ENCODE measurements at places on chromosomes 12 and 14. TPM values are rescaled to one million over a fixed set of nuclear protein-coding genes. Genes with fewer than 3 reads are reported as not detected.

The FGF6 gene
- total RNA-seq, result not detected

DNA sequence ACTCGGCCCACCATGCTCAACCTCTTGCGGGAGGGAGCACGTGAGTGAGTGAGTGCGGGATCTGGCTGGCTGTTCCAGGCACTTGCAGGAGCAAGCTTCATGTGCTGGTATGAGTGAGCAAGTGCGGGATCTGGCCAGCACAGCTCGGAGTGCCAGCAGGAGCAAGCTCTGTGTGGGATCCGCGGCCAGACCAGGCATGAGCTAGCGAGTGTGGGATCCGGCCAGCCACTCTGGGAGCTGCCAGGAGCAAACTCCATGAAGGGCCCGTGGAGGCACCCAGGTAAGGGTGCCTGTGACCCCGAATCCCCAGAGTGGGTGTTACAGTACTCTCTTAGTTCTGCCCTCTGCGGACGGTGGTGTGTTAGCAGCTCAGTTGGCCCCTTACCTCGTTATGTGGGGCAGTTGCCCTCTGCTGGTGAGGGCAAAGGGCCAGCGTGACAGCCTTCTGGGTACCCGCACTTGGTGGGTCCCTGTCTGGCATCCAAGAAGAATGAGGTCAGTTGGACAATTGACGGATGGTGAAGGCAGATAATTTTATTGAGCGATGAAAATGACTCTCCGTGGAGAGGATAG lies 38.3 kb downstream of the RAD51B start:
- DNase-seq, result no peak
- no peaks in the 10 kb centered on the region for H3K4me1 ChIP-seq
- no peaks in the 10 kb centered on the region for H3K27me3 ChIP-seq
- no peak overlapping the region for H3K27ac ChIP-seq

DNA sequence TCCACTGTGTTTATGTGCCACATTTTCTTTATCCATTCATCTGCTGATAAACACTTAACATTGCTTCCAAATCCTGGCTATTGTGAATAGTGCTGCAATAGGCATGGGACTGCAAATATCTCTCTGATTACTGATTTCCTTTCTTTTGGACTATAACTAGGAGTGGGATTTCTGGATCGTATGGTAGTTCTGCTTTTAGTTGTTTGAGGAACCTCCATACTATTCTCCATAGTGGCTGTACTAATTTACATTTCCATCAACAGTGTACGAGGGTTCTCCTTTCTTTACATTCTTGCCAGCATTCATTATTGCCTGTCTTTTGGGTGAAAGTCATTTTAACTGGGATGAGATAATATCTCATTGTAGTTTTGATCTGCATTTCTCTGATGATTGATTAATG lies 47.6 kb downstream of the TAOK3 start:
- H3K27me3 ChIP-seq, result no peaks in the 10 kb centered on the region
- no peaks in the 10 kb centered on the region for H3K36me3 ChIP-seq
- H3K4me3 ChIP-seq, result no peak overlapping the region

DNA sequence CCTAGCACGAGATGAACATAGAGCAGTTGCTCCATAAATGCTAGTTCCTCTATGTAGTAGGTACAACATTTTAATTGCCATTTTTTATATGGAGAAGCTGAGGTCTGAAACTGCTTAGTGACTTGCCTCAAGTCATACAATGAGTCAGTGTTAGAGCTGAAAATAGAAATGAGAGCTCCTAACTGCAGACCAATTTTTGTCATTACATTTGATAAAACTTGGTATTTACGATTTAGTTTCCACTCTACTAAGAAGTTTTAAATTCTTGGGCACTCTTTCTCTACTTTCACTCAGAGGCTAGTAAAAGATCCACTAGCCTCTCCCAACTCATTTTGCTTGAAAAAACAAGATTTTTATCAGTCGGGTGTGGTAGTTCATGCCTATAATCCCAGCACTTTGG lies 8.1 kb upstream of the TMED10 start:
- DNase-seq, result no peak
- peaks cover 48% of the 10 kb centered on the region for H3K4me1 ChIP-seq
- H3K27me3 ChIP-seq, result no peaks in the 10 kb centered on the region
- no peak overlapping the region for H3K4me3 ChIP-seq
- H3K27ac ChIP-seq, result peak overlapping the region; percentile 28

GRCh38 chr14:96805956-96806355 lies 8.8 kb downstream of the VRK1 start:
- H3K27ac ChIP-seq, result no peak overlapping the region
- no peak overlapping the region for H3K4me3 ChIP-seq
- H3K27me3 ChIP-seq, result no peaks in the 10 kb centered on the region
- DNase-seq, result no peak
- H3K4me1 ChIP-seq, result no peaks in the 10 kb centered on the region
- no peaks in the 10 kb centered on the region for H3K36me3 ChIP-seq

DNA sequence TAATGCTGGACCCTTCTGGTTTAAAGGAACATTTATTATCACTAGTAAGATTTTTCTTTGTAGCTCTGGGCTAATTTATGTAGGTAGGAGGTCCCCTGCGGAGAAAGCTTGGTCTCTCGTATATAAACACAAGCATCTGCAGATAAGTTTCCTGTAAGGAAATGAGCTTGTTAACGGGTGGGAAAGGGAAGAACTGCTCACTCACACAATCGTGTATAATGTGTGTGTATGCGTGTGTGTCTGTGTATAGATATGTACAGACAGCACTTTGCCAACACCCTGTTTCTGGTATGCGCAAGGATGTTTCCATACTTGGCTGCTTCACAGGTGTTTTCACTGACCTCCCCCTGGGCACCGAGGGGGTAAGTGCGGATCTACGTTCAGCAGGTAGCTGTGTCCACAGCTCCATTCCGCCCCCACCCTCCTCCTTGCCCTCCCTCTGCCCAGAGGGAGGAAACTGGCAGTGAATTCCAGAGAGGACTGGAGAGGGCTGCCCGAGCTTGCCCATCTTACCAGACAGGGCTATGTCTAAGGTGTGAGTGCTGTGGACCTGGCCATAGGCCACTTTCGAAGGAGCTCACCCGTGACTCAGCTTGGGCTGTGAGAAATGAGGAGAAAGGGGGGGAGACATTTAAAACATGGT lies 65.2 kb downstream of the NINJ2 start:
- H3K27me3 ChIP-seq, result no peaks in the 10 kb centered on the region
- H3K4me1 ChIP-seq, result peaks cover 10% of the 10 kb centered on the region
- no peak overlapping the region for H3K27ac ChIP-seq
- no peaks in the 10 kb centered on the region for H3K36me3 ChIP-seq
- no peak for DNase-seq

The CD27 gene
- 2.3 TPM for total RNA-seq

- DNase-seq, result no peak
- H3K36me3 ChIP-seq, result no peaks in the 10 kb centered on the region
- no peaks in the 10 kb centered on the region for H3K4me1 ChIP-seq
- H3K27ac ChIP-seq, result no peak overlapping the region
- H3K27me3 ChIP-seq, result no peaks in the 10 kb centered on the region
- no peak overlapping the region for H3K4me3 ChIP-seq
These were observed 874.9 kb upstream of the FLRT2 start for GRCh38 chr14:84655014-84655413.

GRCh38 chr12:15181017-15181683 lies 40.1 kb downstream of the RERG start:
- H3K4me1 ChIP-seq, result peaks cover 5% of the 10 kb centered on the region
- H3K36me3 ChIP-seq, result no peaks in the 10 kb centered on the region
- peak overlapping the region; percentile 50 for H3K27ac ChIP-seq
- H3K4me3 ChIP-seq, result no peak overlapping the region
- H3K27me3 ChIP-seq, result no peaks in the 10 kb centered on the region

DNA sequence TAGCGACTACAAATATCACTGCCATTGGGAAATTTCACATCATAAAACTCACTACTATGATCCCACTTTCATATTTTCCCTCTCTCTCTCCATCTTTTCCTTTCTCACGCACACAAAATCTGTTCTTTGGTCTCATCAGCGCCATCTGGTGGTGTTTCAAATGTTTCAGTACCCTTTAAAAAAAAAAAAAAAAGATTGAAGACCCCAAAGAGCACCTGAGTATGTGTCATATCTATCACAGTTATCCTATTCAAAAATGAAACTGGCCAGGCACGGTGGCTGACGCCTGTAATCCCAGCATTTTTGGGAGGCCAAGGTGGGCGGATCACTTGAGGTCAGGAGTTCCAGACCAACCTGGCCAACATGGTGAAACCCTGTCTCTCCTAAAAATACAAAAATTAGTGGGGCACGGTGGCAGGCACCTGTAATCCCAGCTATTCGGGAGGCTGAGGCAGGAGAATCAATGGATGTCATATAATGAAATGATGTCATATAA lies 72.4 kb downstream of the TTC9 start:
- DNase-seq, result no peak
- H3K36me3 ChIP-seq, result no peaks in the 10 kb centered on the region
- no peak overlapping the region for H3K27ac ChIP-seq
- peaks cover 13% of the 10 kb centered on the region for H3K4me1 ChIP-seq

DNA sequence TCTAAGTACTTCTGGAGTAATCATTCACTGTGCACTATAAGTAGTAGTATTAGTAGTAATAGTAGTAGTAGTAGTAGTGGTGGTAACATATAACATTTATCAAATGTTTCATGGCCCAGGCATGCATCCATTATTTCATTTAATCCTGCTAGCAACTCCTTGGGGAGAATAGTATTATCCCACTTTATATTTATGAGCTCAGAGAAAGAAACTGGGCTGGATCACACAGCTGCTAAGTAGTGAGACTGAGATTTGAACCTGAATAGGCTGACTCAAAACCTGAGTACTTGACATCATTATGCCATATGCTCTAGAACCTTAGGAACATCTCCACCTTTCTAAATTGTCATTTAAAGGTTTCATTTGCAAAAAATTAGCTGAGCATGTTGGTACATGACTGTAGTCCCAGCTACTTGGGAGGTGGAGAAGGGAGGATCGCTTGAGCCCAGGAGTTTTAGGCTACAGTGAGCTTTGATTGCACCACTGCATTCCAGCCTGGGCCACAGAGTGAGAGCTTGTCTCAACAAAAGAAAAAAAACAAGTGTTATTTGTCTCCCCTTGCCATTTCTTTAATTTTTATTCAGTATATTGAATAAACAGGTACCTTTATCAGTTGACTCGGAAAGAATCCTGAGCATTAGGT lies 11.4 kb upstream of the NID2 start:
- no peaks in the 10 kb centered on the region for H3K36me3 ChIP-seq
- no peaks in the 10 kb centered on the region for H3K4me1 ChIP-seq
- H3K27ac ChIP-seq, result no peak overlapping the region
- DNase-seq, result no peak

DNA sequence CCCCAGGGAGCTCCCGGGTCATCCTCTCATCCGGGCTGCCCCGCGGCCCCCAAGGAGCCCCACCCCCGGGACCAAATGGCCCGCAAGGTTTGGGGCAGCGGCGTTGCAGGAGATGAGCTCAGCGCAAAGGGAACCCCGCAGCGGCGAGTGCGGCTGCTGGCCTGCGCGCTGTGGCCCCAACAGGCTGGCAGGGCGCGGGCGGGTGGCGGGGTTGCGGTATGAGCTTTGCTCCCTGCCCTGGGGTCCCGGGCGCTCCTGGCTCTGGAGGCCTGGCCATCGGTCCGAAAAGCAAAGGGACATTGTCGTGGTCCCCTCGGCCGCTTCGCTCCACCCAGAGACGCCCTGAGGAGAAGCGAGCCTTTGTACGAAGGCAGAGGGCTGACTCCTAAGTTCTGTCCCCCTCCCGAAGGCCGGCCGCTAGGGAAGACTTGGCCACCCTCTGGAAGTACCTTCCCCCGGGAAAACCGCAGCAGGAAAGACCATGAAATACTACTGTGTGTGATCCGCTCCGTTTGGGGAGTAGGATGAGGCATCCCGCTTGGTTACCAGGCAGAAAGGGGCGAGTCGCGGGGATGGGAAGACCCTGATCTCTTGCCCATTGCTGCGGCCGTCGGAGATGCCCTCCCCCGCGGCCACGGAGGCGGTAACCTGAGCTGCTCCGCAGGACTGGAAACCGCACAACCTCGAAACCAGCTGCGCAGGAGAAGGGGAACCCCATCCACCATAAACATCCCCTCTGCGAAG lies 620 bp upstream of the NID2 start:
- H3K27ac ChIP-seq, result peak overlapping the region; percentile 72
- peaks cover 33% of the 10 kb centered on the region for H3K27me3 ChIP-seq
- H3K4me3 ChIP-seq, result peak overlapping the region; percentile 70
- peaks cover 28% of the 10 kb centered on the region for H3K4me1 ChIP-seq

- no peaks in the 10 kb centered on the region for H3K27me3 ChIP-seq
- H3K27ac ChIP-seq, result no peak overlapping the region
- H3K4me3 ChIP-seq, result no peak overlapping the region
These were observed 53.8 kb downstream of the SLC35F4 start for GRCh38 chr14:57811998-57812546.

- no peaks in the 10 kb centered on the region for H3K4me1 ChIP-seq
- no peaks in the 10 kb centered on the region for H3K36me3 ChIP-seq
- DNase-seq, result no peak
These were observed 724.0 kb upstream of the TMEM132C start for GRCh38 chr12:127542931-127543330.

The IL22 gene
- not detected for total RNA-seq

DNA sequence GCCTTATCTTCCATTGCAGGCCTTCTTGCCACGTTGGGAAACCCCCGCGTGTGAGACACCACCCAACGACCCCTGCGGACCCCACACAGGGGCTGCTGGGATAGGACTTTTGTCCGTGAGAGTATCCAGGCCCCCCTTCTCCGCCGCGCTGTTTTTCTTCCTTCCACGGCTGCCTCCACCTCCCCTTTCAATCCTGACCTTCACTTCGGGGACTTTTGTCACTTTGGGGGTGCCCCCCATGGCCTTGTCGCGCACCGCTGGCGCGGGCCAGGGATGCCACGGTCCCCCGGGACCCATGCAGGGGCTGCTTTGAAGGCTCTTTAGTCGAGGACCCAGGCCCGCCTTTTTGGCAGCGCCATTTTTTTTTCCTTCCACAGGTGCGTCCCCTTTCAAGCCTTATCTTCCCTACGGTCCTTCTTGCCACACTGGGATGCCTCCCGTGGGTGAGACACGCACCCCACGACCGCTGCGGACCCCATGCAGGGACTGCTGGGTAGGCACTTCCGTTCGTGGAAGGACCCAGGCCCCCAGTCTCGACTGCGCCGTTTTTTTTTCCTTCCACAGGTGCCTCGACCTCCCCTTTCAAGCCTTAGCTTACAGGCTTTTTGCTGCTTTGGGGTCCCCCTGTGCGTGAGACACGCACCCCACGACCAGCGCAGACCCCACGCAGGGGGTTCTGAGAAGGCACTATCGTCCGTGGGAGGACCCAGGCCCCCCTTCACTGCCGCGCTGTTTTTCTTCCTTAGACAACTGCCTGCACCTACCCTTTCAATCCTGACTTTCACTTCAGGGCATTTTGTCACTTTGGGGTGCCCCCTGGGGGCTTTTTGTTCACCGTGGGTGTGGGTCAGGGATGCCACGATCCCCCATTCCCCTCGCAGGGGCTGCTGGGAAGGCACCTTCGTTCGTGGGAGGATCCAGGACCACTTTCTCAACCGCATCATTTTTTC lies 267.4 kb downstream of the ALG10 start:
- no peak overlapping the region for H3K4me3 ChIP-seq
- DNase-seq, result peak; percentile 18
- H3K4me1 ChIP-seq, result no peaks in the 10 kb centered on the region
- H3K27ac ChIP-seq, result no peak overlapping the region
- no peaks in the 10 kb centered on the region for H3K36me3 ChIP-seq

- no peaks in the 10 kb centered on the region for H3K36me3 ChIP-seq
- H3K27ac ChIP-seq, result peak overlapping the region; percentile 83
- peaks cover 63% of the 10 kb centered on the region for H3K4me1 ChIP-seq
- no peak for DNase-seq
- H3K27me3 ChIP-seq, result peaks cover 18% of the 10 kb centered on the region
These were observed 2.5 kb downstream of the AJUBA start for GRCh38 chr14:22979748-22980392.
